CD4-positive, alpha-beta T cell treated with Interleukin-10 for 1 hour (primary cell): ENCODE measurements at places on chromosomes 3 and 15.

DNA sequence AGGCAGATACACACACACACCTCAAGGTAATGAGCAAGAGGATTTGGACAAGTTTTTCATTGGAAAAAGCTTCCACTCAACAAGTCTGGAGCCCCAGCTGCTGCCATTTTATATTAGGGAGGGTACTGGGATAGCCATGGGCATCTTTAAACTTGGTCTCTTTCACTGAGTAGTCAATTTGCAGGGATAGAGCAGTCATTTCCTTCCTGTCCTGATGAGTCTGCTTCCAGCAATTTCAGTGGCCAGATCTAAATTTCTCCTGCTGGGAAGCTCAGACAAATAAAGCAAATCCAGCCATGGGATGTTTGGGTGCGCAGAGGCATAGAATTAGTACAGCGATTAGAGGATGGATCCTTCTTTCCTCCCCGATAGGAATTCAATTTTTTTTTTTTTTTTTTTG, 874 bp upstream of the ERC2 start:
- no peak for DNase-seq

- no peak for DNase-seq
Measured at GRCh38 chr3:141348837-141349236, 19.5 kb upstream of the ZBTB38 start.

GRCh38 chr15:75672646-75673425, 25.1 kb downstream of the SNX33 start:
- DNase-seq: no peak

DNA sequence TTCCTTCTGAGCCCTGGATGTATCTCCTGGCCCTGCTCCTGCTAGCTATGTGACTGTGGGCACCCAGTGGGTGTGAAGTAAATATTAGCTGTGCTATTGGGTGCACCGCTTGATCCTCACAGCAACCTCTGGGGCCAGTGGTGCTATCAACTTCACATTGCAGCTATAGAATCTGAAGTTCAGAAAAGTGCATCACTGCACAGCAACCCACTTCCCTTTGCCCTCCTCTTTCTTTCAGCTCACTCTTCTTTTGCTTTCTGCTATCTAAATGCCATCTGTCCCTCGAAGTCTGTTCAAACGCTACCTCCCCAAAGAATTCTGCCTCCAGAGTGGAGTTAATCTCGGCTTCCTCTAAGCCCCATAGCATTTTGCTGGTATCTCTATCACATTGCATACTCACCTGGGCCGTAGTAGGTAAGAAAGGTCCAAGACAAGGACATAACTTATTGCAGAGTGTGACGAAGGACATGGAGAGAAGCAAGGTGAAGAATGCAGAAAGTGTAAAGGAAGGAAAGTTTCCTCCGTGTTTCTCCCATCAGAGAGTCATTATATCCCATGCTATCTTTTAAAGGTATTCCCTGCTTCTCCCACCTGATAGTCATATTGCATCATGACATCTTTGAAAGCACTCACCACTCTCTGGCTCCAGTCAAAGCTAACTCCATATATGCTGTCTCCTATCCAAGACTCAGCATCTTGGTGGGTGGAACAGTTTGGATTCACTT, 57.1 kb upstream of the BCL6 start:
- DNase-seq: no peak

DNA sequence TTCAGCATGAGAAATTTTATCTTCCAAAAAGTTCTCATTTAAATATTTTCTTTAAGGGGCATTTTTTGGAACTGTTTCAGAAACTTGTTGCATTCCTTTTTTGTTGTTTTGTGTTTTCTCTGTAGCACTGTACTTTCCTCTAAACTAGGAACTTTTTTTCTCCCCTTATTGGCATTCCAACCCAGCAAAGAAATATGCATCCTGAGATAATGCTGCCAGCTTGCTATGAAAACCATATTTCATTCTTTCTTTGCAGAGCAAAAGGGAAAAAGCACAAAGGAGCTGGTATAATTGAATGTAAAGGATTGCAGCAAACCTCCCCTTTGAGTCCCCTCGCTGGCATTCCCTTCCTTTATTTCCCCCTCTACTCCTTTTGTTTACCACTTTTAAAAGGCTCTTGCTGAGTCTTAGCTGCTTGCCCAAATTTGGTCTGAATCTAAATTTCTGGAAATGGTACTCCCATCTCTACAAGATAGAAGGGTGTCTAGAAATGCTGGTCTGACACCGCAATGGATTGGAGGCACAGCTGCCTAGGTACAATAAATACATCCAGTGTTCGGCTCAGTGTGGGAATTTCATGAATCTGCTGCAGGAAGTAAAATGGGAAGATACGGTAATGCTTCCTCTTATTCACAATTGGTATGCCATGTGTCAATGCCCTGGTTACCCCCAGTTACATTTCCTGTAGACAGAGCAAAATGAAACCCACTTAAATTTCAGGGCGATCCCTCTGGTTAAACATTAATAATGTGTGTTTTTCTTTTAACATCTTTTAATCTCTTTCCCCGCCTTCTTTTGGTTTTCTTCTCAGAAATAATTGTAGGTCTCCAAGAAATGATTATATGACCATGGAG, 156.6 kb downstream of the MEIS2 start:
- DNase-seq: no peak

DNA sequence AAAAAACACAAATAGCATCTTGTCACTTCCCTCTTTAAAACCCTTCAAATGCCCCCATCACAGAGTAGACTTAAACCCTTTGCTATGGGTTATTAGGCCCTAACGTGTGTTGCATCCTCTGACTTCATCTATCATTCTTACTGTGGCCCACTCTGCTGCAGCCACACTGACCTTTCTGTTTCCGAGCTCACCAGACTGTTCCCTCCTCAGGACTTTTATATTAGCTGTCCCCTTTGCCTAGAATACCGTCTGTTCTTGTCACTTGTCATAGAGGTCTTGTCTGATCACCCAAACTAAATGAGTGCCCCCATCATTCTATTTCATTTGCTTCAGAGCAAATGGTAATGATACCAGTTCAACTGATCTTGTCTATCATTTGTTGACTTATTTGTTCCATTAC, 877 bp upstream of the FEM1B start:
- DNase-seq: no peak

DNA sequence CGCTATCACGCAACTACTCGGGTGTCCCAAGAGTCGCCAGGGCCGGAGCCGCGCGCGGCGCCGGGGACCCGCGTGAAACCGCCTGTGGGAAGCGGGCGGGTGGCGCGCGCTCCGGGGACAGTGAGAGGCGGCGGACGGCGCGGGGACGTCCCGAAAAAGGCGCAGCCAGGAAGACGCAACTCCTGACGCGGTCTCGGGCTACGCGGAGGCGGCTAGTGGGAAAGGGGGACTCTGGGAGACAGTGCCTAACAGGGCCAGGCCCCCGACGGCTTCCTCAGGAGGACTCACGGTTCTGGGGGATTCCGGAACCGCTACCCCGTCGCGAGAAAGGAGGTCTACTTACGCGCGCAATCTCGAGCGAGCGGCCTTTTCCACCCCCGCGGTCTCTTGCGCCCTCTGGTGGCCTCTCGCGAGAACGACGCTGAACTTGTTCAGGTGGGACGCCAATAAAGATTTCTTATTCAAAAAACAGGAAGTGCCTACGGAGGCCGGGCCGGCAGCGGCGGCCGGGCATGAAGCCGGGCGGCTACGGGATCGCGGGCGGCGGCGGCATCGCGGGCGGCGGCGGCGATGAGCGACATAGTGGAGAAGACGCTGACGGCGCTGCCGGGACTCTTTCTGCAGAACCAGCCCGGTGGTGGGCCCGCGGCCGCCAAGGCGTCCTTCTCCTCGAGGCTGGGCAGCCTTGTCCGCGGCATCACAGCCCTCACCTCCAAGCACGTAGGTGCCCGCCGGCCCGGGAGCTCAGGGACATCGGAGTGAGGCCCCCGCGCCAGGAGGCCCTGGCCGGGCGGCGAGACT, at the start of gene AP4E1:
AP4E1 (plus strand) TSS at position 475 of the 801 bp plus-strand sequence; CDS start at position 571, 96 bp downstream.
- DNase-seq: peak; percentile 97

GRCh38 chr15:25727116-25727515, 136.0 kb downstream of the ATP10A start:
- no peak for DNase-seq
